Activated CD4-positive, alpha-beta T cell treated with anti-CD3 and anti-CD28 coated beads for 36 hours (primary cell): ENCODE measurements at places on chromosomes 3 and 15.
A peak's percentile ranks its signal among the peaks of the same experiment; 100 is the strongest.

DNA sequence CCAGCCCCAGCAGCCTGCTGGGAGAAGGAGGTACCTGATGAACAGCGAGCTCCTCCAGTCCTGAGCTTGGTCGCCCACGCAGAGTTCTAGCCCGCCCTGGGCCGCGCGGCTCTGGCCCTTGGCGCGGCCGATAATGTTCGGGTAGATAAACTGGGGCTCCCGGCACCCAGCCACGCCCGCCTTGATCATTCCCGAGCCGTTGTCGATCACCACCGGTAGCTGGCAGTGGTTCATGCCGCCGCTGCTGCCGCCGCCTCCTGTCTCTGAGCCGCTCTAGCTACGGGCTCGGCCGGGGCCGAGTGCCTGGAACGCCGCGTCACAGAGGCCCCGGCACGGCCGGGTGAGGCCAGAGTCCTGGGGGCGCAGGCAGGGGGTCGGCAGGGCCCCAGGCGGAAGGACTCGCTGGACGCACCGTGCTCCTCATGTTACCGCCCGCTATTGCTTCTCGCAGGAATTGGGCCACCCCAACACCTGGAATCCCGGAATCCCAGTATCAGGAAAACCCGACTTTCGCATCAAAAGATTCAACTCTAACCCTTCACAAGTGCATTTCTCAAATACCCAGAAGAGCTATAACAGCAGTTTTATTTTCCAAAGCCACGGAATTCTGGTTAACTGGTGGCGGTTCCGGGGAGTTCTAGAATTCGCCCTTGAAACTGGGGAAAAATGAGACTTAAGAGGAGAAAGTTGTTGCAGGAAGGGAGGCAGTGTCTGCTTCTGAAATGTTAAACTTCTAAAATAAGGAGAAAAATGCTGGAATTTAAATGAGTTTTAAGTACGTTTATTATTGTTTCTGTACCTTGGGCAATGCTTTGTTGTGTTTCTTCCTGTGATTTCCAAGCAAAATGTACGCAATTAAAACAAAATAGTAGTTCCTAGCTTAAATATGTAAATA is at the start of gene ACTRT3:
Gene ACTRT3, minus strand, starts transcription at position 275 of the 895 bp plus-strand sequence. Its CDS starts 41 bp downstream, at position 234.
- peak; percentile 82 for DNase-seq

DNA sequence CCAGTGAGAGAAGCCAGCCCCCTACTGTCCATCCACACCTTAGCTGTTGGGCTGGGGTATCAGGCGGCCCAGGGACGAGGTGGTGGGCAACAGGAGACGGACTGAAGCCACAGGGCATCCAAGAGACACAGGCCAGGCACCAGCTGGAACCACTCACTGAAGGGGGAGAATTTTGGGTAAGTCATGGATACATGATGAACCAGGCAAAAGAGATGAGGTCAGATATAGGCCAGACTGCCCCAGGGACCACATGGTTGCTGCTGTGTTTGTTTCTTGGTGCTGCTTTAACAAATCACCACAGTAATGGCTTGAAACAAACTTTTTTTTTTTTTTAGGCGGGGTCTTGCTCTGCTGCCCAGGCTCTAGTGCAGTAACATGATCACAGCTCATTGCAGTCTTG is 66.4 kb downstream of the SEMA5B start:
- no peak for DNase-seq

GRCh38 chr3:50530001-50530970 is 26.9 kb upstream of the CACNA2D2 start:
- no peak for DNase-seq

DNA sequence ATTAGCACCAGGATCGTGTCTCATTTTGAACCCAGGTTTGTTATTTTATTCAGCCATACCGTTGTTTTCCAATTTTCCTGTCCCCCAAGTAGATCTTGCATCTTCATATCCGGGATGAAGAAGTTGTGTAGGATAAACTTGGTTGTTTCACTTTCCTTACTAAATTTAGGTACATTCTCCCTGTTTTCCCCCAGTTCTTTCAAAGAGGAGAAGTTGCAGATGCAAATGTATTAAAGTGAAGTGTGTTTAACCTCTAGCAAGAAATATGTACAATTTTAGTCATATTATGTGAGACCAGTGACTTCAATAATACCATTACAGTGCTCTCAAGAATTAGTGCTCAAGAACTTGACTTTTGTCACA is 1.3 kb downstream of the ATXN7 start:
- DNase-seq = no peak

- no peak for DNase-seq
These were observed 24.1 kb upstream of the NOX5 start for GRCh38 chr15:68990231-68990991.

DNA sequence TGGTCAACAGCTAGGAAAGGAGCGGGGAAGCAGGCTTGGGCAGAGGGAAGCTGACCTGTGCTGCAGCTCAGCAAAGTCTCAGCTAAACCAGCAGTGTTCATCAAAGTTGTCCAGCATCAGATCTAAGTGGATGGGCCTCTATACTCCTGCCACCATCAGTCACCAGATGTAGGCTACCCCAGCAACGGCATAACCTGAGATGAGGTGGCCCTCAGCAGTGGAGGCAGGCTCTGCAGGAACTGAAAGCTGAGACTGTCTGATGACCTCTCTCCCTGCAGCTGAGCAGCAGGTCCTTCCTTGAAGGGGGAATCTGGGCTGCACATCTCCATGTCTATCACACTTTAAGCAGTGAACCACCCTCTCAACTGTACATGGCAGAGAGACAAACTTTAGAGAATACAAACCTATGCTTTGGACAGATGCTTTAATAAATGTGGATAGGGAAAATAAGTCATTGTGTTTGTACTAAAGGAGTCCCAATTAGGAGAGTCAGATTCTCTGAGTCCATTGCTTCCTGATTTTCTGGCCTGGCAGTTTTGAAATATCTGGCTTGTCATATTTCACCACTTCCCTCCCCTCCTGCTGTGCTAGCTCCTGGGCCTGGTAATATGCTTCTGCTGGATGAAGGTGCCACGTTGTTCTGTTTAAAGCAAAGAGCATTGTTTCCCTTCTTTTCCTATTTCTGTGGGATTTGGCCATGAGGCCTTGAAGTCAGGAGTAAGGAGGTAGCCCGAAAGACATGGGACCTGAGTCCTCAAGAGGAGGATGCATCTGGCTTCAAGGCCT is 11.1 kb upstream of the PSTPIP1 start:
- no peak for DNase-seq

DNA sequence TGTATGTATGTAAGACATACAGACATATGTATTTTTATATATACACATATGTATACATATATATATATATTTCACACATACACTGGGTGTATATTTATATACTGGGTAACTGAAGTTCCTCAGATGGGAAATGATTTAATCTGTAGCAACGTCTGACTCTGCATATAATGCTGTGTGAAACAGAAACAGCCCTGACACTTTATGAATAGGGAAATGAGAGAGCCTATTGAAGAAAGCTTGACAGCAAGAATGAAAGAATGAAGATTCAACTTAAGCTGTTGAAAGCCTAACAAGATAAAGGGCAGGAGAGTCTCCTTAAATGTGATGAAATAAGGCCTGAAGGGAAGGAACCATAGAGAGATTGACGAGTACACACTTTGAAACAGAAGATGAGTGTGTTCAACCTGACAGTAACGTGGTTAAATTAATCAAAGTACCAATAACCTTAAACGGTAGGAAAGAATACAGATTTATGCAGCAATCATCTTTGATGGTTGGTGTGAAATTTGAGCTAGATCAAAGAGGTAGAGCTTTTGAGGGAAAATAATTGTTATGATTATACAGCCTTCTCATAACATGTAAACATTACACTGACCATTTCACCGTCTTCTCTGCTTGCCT is 169.9 kb downstream of the MECOM start:
- no peak for DNase-seq

GRCh38 chr15:70356919-70357318 is 259.2 kb upstream of the TLE3 start:
- DNase-seq = no peak

GRCh38 chr15:79863886-79864285 is 32.9 kb downstream of the MTHFS start:
- DNase-seq = no peak

GRCh38 chr15:31391687-31392671 is 65.3 kb downstream of the KLF13 start:
- DNase-seq = peak; percentile 90

- no peak for DNase-seq
These were observed 75.6 kb upstream of the ICE2 start for GRCh38 chr15:60554494-60554893.

DNA sequence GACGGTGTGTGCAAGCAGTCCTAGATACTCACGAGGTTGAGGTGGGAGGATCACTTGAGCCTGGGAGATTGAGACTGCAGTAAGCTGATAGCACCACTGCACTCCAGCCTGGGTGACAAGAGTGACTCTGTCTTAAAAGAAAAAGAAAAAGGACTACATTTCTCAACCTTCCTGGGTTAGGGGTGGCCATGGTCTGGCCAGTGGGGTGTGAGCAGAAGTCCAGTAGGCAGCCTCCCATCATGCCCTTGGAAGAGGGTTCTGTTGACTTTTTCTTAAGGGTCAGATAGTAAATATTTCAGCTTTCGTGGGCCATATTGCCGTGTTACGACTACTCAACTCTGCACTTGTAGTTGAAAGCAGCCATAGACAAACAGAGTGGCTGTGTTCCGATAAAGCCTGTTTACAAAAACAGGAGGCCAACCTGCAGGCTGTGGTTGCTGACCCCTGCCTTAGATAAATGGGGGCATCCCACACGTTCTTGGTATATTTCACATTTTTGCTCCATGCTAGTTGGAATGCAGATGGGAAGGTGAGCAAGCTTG is 31.0 kb upstream of the PDE8A start:
- no peak for DNase-seq

DNA sequence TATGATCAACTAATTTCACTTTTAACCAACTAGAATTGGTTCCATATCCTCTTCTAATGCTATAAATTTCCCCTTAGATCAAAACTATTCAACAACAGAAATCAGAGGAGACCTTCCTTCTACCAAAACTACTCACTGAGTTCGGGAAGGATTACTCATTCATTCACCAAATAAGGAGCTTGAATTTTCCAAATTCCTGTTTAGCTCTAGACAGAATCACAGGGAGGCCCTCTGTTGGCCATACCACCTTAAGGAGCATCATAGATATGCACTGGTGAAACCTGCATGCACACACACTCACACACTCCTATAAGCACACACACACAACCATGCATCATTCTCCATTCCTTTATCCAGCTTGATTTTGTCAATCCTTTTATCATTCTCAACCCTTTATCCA is 49.0 kb downstream of the SUCLG2 start:
- DNase-seq = peak; percentile 10

- DNase-seq = no peak
These were observed 10.8 kb downstream of the TOPAZ1 start for GRCh38 chr3:44252332-44252959.

- no peak for DNase-seq
These were observed 60.5 kb upstream of the LRTM1 start for GRCh38 chr3:54988302-54988837.

- DNase-seq = no peak
These were observed 6.9 kb downstream of the CHCHD4 start for GRCh38 chr3:14117468-14118399.

- DNase-seq = no peak
These were observed 9.2 kb downstream of the ARF4 start for GRCh38 chr3:57587905-57588304.

GRCh38 chr3:124833710-124834332 is 53.3 kb downstream of the ITGB5 start:
- no peak for DNase-seq

GRCh38 chr15:31606931-31607497 is 280.4 kb downstream of the KLF13 start:
- DNase-seq = no peak

- DNase-seq = peak; percentile 67
These were observed 19.7 kb downstream of the TM4SF4 start for GRCh38 chr3:149494022-149494758.

- DNase-seq = no peak
These were observed 27.4 kb upstream of the ATP10A start for GRCh38 chr15:25890529-25890928.

DNA sequence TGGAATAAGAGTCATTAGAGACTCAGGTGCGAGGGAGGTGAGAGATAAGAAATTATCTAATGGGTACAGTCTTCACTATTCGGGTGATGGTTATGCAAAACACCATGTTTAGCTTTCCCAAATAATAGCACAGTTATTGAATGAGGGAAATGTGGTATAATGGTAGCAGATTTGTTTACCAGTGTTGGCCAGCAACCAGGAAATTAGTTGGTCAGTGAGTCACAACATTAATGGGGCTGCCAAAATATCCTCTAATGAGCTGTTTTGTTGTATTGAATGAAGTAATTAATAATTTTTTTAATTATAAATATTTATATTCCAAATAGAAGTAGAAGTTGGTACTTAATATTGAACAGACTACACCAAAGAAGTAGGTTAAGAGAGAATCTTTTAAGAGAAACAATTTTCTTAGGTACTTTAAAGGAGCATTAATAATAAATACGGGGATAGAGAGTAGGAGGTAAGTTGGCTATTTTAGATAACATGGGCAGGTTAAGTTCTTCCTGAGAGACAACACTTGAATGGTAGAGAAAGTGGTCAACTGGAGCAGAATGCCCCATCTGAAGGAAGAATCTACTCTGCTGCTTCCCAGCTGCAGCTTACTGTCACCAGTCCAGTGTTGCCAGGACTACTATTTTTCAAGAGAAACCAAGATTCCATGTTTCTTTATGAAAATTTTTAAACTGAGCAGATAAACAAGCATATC is 218.8 kb downstream of the UBE2E2 start:
- no peak for DNase-seq

DNA sequence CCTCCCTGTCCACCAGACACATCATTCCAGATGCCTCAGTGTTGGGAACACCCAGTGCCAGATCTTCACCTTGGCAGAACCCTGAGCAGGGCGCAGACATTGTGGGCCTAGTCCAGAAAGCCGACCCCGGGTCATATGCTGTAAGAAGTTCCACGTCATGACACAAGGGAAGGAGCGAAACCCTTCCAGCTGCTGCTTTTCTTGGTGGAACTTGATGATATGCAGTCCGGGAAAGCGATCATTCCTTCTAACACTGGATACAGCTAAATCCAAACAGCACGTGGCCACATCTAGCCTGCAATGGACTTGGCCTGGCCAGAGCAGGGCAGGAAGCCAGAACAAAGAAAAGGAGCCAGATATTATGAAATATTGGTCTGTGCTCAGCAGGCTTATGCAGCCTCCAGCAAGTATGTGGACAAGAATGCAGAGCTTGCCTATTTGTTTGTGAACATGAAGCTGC is 22.0 kb downstream of the GASK1A start:
- no peak for DNase-seq

- DNase-seq = no peak
These were observed 1.7 kb downstream of the CLRN1 start for GRCh38 chr3:150970665-150971324.
